RPMI8226 (cell line): ENCODE measurements at places on chromosomes 2 and 18.

DNA sequence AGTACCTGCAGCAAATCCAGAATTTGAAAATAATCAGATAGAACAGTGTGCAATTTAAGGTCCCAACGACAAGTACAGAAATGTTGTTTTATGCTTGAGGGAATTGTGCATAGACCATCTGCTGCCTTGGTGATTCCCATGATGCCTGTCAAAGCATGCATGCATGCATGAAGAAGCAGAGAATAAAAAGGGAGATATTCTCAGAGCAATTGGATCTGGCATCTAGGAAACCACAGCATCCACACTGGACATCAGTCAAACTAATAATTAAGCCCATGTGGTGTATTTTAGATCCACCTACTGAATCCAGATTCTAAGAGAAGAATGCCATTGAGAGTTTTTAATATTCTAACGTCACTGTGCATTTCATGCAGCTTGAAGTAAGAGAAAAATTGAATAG is 361.2 kb downstream of the FSIP2 start:
- no peak for DNase-seq

DNA sequence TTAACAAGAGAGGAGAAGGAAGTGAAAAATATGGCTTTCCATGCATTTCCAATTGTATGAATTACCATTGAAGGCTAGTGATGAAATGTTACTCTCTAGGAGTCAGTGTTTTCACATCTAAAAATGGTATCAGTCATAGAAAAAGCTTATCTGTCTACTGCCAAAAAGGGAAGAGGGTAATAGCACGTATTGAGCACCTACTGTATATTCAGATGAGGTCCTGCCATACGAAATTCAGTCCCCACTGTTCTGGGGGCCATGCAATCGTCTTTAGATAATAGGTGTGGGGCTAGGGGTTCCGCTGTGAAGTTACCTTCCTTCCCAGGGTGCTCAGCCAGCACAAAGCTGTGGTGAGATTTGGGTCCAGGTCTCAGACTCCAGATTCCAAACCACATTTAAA is 14.2 kb upstream of the GRHL1 start:
- DNase-seq: no peak

GRCh38 chr18:1861473-1861872 is 709.8 kb downstream of the METTL4 start:
- DNase-seq: no peak

DNA sequence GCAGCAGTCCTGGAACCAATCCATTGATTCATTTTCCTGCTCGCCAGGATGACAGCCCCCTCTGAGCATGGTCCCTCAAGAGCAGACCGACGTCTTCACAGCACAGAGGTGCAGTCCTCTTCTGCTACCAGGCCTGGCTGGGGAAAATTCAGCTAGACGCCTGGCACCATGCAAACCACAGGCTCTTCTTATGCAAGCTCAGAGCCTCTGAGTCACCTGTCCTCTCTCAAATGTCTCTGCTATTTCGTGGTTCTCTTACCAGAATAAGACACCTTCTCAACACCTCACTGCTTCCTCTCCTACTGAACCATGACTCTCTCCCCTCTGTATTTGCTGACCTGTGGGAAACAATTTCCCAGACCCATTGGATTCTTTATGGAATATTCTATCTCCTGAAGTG is 79.8 kb upstream of the CYRIA start:
- no peak for DNase-seq

DNA sequence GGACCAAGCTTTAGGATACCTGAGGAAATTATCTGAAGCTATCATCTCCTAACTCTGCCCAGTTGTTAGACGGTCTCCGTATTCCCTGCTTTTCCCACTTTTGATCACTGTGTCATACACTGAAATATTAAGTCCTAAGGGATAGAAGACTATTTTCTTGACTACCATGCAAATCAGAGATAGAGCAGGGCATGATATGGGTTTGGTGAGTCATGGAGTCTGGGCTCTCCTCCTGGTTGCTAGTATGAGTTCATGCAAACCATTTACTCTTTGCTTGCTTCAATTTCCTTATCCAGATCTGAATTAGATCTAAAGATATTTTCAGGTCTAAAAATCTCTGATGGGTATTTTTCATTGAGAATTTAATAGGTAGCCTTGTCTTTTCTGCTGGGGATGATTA is 55.0 kb downstream of the EHBP1 start:
- no peak for DNase-seq

GRCh38 chr2:33607251-33607721 is 8.2 kb upstream of the FAM98A start:
- DNase-seq: no peak

DNA sequence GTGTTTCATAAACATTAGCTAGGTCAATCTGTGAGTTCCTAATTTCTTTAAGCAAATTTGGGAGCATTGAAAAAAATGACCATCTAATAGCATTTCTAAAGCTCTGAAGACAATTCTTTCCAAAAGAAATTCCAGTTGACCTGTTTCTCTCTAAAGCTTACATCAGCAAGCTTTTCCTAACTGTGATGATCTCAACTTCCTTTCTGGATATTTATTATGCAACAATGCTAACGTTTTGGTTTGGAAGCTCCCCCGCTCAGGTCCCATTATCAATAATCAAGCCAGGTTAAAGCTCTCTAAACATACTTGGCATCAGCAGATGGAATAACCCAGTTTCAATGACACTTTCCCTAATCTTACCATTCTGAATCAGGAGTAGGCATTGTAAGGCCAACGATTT is 196.3 kb upstream of the TANK start:
- DNase-seq: no peak

- DNase-seq: no peak
Measured at GRCh38 chr18:57806978-57807285, 3.8 kb upstream of the ATP8B1 start.

DNA sequence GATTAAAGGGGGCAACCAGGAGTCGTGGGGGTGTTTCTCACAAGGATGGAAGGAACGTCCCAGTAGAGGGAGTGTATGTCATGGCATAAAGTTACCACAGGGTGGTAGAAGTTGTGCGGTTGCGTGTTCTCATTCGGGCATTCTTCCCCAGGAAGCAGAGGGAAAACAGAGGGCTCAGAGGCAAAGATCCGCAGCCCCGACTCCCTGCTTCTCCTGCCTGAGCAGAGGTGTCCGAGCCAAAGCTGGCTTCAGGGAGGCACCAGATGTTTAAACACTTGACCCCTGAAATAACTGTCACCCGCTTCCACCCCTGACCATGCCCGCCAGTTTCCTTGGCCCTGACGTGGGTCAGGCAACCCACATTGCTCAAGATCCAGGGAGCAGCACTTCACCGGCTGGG is 83.7 kb downstream of the EN1 start:
- DNase-seq: no peak
